ENCODE measurements at places on chromosomes 5 and 9.

GRCh38 chr9:87678650-87679355, 47.1 kb upstream of the CTSL start:
- DNase-seq = peak; percentile 36

GRCh38 chr5:111075520-111075919, 4.0 kb downstream of the TSLP start:
- no peak for DNase-seq

DNA sequence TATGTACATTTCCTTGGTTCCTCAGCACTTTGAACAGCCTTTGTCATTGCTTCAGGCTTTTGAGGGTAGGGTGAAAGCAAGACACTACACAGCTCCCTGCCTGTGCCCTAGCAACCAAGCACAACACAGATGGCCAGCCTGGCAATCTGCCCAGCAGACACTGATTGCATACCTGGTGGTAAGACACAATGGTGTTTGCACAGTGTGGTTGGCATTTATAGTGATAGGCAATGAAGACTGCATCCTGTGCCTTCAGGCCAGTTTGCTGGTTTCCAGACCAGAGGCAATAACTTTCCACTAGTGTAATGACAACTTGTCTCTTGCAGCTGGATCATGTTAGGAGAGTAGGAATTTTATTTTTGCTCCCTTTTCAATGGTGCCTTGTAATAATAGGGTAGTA, 144.5 kb upstream of the TNC start:
- DNase-seq = no peak

DNA sequence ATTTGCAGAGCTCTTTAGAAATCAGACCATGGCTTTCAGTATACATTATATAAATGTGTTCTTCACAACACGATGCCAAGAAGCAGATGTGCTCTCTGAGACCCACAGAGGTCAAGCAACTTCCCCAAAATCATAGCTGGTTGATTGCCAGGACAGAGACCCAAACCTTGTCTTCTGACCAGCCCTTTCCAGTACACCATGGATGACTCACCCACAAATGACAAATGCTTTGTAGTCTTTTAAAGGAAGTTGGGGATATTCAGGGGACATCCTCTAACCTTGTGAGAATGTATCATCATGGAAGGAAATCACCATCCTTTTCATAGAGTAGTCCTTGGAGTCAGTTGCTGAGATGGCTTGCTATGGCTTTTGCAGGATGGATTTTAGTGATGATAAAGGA, 30.1 kb downstream of the ZNF462 start:
- DNase-seq = no peak

DNA sequence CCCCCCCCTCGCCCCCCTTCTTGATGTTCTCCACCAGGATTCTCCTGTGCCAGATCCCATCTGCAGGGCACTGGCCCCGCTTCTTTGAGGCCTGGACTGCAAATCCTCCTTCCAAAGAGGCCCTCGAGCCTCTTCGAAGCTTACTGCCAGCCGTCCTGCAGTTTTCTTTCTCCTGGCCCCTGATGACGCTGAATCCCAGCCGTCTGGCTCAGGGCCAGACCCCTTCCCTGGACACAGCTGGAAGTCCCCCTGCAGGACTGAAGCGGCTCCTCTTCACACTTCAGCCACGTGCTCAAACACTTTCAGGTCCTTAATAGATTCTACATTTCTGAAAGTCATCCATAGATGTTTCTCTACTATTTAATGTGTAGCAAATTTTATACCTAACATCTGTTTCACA, 121.5 kb downstream of the EHMT1 start:
- no peak for DNase-seq

DNA sequence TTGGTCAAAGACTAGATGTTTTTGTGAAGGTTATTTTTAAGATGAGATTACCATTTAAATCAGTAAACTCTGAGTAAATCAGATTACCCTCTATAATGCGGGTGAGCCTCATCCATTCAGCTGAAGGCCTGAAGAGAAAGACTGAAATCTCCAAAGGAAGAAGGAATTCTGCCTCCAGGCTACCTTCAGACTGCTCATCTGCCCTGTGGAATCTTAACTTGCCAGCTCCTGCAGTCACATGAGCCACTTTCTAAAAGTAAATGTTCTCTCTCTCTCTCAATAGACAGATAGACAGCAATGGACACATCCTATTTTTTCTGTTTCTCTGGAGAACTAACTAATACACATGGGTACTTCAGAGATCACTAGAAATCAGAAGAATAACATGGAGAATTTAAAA, 182.8 kb downstream of the CFAP90 start:
- DNase-seq = no peak

DNA sequence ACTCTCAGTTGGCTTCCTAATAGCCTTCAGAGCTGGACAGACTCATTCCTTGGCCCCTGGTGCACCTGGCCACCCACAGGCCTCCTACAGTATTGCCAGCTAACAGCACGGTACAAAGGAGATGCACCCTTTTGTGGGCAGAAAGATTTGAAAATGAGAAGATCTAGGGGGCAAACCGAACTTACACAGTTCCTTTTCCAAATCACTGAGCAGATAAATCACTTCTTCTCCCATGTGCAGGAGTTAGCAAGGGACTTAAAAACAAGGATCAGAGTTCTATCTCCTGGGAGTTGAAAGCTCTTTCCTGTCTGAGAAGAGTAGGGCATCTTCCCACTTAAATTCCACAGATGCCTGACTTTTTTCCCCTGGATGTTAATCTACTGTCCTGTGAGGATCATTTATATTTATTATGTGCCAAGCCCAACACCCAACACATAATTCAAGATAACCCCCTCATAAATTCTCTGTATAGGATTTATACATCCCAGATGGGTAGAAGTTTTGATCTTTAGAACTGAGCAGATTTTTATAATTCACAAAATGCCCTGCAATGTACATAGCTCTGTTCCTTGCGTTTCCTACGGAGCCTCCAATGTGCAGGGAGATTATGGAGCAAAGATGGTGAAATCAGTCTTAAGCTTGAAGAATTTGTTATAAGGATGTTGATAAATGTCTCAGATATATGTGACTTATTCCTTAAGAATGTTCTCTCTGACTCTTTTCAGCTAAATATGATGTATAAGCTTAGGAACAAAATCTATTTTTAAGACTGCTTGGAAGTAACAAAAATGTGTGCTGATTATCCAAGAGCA, 207.2 kb upstream of the DAPK1 start:
- DNase-seq = no peak

DNA sequence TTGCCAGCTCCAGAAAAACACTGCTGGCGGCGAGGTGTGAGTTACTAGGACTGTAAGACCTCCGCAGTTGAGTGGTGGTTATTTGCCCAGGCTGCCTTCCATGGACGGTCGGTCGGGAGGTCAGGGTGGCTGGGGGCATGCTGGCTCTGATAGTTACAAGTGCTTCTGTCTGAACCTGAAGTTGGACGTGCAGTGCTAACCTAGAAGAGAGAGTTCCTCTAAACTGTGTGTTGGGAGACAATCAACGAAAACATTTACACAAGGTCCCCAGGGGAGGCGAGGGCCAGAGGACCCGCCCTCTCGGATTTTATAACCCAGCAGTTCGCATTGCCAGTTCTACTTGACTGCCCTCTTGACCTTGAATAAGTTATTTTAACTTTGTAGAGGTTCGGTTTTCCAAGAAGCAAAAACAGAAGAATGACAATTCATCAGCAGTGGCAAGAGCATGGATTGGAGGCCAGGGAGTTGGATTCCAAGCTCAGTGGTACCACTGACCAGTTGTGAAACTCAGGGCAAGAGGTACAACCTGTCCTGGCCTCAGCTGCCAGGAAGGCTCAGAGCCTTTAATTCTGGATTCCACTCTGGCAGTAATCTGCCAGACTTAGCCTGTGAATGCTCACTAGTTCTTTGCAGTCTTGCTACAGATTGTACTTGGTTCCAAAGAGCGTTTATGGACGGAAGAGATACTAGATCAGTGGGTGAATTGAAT, 28.7 kb upstream of the PDE8B start:
- DNase-seq = no peak

DNA sequence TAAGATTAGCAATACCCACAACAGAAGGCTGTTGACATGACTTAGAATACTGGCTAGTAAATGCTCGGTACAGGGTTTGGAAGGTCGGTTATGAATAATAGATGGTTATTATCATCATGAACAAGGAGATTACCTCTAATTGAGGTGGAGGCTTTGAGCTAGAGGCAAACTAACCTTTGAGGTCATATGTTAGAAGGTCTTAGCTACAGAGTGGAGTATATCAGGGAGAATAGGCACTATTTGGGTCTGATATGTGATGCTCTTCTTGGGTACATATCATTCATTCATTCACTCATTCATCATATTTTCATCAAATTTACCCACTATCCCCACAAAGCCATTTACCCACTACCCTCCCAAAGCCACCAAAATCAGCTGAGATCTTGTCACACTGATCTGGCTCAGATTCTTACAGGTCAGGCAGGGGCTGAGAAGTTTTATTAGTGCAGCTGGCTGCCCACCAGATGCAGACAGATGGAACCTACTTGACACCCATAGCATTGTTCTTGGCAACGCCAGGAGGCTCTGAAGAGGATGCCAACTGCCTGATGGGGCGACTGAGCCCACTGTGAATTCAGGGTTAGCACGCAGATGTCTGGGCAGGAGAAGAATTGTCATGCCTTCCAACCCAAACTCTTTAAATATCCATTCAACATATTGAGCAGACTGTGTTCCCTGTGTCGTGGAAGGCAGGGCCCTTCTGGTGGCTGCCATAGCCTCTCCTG, 90.2 kb upstream of the SH3PXD2B start:
- DNase-seq = no peak

DNA sequence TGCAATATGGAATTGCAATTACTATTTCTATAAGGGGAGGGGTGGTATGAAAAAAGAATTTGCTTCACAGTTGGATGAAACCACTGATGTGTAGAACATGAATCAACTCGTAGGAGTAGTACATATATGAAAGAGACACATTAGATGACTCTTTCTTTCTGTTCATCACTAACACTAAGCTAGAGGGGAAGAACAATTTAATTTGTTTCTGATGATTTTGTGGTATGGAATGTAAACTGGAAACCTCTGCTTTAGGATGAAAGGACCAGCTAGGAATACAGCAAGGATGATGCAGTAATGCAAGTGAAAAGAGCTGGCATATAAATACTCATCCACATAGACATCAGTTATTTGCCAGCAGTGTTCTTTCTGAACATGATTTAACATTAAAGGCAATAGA, 113.4 kb downstream of the PAPPA start:
- no peak for DNase-seq

GRCh38 chr5:124736082-124736804, 10.2 kb downstream of the ZNF608 start:
- DNase-seq = no peak

DNA sequence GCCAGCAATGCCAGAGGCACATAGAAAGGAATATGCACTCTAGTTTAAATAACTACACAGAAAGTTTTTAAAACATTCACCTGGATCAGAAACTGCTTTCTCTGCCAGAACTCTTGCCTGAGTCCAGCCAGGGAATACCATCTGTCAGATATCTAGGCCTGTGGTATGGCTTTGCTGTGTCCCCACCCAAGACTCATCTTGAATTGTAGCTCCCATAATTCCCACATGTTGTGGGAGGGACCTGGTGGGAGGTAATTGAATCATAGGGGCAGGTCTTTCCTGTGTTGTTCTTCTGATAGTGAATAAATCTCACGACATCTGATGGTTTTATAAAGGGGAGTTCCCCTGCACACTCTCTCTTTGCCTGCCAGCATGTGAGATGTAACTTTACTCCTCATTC, 41.5 kb upstream of the KCNV2 start:
- no peak for DNase-seq

DNA sequence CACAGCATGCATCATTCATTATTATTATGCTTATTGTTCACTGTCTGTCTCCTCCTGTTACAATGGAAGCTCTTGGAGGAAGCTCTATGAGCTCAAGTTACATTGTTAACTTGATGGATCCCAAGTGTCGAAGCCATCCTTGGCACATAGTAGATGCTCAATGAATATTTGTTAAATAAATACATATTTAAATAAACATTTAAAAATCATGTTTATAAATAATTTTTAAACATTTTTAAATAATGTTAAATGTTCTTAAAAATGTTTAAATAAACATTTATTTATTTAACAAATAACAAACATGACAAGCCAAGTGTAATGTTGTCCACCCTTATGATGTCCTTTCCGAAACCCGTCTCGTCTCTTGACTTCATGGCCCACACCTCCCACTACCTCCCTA, 69.5 kb downstream of the USP20 start:
- DNase-seq = no peak

- no peak for DNase-seq
These were observed 667.3 kb upstream of the CDH9 start for GRCh38 chr5:27705661-27706060.

DNA sequence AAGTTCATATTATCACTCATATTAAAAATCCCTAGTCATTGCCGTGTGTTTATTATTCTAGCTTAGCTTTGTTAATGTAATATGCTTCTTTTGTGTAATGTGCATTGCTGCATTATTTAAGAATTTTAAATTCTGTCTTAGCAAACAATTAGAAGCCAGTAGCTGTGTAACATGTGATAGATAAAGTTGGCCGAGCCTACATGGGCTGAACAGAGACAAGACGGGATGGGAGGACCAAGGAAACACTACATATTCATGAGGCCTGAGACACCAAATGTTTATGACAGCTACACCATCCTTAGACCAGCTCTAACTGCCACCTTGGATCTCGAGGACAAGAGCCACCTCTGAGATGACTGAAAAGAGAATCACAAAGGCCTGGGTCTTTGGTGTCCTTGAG, 51.0 kb upstream of the COL15A1 start:
- DNase-seq = no peak

DNA sequence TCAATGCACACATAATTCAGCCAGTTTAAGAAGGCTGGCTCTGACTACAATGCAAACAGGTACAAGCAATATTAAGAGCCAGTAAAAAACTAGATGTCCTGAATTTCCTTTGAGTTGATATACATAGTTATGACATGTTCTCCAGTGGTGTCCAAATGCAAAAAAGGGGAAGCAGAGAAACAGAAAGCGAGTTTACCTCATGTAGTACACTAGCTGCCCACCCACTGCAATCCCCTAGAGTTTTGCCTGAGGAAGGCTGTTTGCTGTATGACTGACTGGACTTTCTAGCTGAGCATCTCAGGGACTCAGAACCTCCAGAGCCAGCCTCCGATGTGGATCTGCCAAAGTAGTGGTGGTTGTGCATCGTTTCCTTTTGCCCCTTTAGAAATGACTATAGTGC, 44.8 kb upstream of the SLC1A3 start:
- DNase-seq = no peak

DNA sequence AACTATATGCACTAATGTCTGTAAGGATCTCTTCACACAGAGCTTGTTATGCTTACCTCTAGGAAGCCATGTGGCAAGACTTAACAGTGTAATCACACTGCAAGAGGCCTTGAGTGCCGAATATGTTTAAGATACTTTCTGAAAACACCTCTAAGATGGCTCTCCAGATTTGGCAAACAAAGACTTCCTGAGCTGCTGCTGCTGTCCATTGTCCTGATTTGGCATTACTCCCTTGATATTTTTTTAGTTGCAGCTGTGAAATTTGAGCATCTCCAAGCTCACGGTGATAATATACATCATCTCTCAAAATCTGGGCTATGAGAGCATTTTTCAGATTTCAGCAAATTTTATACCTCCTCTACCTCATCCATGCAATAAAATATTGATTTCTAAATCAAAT, 384.5 kb upstream of the CDH6 start:
- DNase-seq = no peak
